ENCODE measurements at places on chromosomes 2 and 18.
A peak's percentile ranks its signal among the peaks of the same experiment; 100 is the strongest.

GRCh38 chr2:203685081-203685621, 21.3 kb upstream of the CD28 start:
- DNase-seq = peak; percentile 99

- DNase-seq = no peak
Observed at GRCh38 chr2:230906471-230907230, 18.4 kb downstream of the GPR55 start.

GRCh38 chr2:176085861-176086771, 2.4 kb upstream of the EVX2 start:
- peak; percentile 12 for DNase-seq

DNA sequence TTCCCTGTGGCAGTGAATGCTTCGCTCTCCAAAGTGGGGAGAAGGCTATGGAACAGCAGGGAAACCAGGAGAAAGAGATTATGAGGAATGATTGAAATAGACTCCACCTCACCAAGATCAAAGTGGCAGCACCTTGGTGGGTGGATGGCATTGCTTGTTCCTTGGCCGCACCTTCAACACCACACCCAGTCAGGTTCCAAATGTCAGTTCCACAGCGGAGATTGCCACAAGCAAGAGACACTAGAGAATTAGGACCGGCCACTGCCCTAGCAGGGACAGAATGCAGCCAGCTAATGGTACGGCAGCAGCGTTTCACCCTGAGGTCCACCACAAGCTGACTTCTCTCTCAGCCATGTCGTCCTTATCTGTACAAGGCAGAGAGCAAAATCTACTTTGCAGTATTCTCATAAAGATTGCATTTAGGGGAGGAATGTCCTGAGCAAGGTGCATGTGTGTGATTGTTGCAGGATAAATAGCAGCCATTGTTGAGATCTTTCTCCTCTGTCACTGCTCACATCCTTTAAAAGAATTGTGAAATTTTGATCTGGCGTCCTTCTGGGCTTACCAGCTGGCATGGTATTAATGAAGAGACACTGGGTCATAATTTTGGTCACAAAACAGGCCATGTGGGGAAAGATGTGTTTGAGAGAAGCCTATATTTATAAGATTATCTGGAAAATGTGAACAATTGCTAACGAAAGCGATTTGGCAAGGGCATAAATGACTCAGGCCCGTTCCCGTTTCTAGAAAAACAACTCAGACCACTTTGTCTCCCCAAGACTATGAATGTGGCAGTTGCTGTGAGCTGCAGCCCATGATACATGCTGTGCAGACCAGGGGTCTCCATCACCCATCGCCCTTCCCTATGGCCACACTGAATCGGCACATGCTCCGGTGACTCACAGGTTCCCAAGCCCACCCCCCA, 228.6 kb upstream of the ID2 start:
- no peak for DNase-seq

DNA sequence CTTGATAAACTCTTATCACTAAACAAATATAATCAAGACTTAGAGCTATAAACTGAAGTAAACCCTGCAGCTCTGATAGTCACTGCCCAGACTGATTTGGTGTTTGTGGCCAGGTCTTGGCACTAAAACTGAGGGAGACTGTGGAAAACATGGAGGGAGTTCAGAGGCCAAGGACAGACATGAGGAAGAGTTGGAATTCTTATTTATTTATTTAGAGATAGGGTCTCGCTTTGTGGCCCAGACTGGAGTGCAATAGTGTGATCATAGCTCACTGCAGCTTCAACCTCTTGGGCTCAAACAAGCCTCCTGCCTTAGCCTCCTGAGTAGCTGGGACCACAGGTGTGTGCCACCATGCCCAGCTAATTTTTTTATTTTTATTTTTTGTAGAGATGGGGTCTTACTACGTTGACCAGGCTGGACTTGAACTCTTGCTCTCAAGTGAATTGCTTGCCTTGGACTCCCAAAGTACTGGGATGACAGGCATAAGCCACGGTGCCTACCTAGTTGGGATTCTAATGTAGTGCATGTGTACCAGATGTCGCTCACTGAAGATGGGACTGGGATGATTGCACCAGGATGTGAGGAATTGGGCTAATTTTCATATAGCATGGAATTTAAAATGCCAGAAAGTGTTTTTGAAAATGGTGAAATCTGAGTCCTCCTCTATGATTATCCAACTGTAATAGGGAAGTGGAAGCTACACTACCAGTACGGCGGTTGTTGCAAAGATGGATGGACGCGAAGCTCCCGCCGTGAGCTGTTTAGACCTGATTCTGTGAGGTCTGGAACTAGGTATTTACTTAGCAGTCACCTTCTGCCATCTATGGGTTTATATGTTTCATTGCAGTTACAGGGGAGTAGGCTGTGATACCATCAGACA, 52.7 kb upstream of the CTLA4 start:
- peak; percentile 73 for DNase-seq

DNA sequence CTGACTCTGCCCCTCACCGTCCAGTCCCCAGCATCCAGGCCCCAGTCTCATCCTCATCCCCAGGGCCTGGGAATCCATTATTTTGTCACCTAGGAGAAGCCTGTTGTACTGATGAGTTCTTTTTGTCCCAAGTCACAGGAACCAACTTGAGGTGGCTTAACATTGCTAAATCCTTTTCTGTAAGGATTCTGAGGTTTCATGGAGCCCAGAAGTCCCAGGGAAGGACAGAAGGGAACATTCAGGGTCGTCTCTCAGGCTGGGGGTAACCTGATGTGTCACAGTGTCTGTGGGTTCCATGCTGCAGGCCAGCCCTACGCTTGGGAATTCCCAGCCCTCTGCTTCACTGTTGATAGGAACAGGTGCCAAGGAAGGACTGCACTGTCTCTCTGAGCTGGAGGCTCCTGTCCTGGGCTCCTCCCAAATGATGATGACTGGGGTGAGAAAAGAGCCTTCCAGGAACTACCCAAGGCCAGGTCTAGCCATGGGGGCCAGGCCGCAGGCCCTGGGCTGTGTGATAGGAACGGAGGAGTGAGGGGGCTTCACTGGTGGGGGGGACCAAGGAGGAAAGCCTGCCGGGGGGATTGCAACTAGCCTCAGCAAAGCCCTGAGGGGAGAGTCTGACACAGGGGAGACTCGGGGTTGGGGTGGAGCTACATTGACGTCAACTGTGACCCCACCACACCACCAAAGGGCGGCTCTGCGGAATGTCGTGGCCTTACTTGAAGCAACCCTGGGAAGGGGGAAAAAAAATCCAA, 145.7 kb downstream of the SMAD7 start:
- no peak for DNase-seq

GRCh38 chr18:13973061-13973575, 57.8 kb upstream of the MC2R start:
- no peak for DNase-seq

DNA sequence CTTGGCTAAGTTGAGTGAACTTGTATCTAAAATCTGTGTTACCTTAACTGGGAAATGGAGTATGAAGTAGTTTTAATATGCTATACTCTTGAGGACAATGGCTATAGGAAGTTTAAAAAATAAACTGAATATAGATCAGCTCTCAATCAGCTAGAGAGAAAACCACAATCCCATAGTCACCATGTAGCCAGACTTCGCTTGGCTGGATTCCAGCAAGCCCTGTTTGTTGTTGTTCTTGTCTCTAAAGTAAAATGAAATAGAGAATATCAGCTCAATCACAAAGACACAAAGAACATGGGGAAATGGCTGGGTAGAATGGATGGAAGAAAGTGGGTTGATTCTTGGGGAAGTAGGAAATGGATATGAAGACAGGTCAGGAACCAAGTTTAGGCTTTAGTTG, 234.9 kb downstream of the PHLPP1 start:
- no peak for DNase-seq

DNA sequence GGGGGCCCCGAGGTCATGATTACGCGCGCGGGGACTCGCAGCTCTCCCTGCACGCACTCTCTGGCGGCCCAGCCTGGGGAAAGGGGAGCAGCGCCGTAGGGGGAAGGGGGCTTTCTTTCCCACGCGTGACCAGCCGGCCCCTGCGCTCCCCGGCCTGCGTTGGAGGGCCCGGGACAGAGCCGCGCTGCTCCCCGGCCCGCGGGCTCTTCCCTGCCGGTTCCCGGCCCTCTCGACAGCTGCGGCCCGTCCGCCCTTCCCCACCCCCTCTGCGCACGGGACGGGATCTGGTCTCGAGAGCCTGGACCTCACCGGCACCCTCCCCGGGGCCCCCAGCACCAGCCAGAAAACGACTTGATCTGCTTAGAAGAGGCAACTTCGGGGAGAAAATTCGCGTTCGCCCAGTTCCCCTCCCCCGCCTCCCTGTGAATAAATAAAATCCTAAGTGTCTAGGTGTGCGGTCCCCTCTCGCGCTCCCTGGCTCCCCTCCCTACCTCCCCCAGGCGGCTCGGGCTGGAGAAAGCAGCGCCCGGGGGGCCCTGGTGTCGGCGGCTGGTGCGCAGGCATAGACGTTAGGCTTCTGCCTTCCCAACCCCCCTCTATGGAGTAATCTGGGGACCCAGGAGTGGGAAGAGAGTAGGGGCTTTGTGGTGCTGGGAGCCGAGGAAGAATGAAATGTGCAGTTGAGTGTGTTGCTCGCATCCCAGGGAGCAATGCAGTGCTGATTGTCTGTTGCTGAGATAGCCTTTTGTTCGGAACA, 803 bp upstream of the FIGN start:
- DNase-seq = no peak

DNA sequence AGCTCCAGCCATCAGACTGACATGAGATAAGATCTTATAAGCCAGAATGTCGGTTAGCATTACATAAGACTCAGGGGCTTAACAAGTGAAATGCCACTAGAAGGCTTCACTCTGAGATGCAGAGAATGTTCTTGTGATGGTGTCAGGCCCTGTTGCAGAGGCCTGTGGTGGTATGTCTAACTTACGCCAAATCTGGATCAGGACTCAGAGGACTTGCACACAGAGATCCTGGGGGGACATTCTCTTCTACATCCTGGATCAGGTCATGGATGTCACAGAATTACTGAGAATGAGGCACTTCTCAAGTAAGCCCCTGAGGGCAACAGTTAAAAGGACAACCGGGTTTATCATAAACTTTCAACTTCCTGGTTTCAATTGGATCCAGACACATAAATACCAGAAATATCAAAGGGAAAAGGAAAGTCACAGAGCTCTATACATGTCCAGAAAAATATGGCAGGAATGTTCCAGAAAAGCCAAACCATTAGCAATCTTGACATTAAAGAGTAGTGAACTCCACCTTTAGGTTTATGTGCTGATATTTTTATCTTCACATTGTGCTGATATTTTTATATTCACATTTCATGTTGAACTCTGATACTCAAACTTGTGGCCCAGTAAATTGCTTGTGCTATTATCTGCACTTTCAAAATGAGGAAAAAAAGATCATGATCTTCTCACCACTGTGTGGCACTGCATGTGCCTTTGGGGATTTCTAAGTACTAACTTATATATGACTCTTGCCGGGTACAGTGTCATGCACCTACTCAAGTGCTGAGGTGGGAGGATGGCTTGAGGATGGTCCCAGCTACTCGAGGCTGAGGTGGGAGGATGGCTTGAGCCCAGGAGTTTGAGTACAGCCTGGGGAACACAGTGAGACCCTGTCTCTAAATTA, 137.5 kb upstream of the RNF152 start:
- no peak for DNase-seq

DNA sequence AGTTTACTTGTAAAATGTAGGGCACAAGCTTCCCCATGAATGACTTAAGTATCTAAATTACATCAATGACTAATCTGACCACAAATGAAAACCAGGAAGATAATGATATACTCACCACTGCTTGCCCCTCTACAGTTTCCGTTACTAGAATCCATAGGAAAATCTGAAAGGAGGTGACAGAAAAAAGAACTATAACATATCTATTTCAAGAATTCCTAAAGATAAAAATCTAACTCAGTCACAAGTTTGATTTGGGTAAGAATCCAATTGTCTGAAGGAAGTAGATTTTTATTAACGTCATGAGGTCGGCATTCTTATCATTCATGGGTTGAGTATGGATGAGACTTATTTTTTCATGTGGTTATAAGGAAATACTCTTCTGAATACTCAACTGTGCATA, 7.8 kb downstream of the FRZB start:
- DNase-seq = no peak

DNA sequence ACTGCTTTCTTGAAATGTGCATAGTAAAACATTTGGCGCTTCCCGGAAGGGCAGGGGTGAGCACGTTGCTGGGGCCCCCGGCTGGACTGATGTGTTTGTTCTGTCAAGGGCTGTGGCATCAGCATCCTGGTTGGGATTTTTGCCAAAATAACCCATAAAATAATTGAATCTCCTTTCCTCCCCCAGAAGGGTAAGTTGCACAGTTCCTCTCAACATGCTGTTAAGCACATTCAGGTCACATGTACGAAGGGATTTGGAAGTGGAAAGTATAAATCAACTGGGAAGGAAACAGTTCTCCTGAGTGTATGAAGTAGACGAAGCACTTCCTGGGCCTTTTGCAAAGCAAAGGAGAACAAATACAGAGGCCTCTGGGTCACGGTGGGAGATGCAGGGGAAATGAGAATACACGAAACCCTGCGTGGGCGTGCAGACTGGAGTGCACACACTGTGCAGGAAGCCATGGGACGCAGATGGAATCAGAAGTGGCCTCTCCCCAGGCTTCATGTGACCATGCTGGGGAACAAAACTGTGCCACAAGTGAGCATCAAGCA, 183.9 kb downstream of the LPIN1 start:
- no peak for DNase-seq

DNA sequence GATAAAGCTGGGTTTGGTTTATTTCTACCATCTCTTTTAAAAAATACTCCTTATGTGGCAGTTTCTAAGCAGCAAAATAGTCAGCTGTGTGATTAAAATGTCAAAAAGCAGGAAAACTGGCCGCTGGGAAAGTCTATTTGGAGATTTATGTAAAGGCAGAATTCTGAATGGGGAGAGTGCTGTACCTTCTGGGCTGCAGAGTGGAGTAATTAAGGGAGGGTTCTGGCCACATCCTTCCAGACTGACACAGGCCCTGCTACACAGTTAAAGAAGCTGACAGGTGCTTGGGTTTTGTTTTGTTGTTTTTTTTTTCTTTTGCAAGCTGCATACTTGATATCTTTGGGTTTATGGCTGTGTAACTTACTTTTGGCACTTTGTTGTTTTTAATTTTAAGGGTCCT, 157.2 kb downstream of the WDSUB1 start:
- DNase-seq = no peak

GRCh38 chr2:4219571-4219970, 516.2 kb downstream of the DCDC2C start:
- no peak for DNase-seq

GRCh38 chr18:62588217-62588616, 65.4 kb downstream of the ZCCHC2 start:
- DNase-seq = no peak

Measured in astrocyte of the cerebellum (primary cell).